ENCODE measurements at places on chromosomes 5 and 9. TPM values are rescaled to one million over a fixed set of nuclear protein-coding genes. Genes with fewer than 3 reads are reported as not detected.

Gene EIF4EBP3
- total RNA-seq = 4.0 TPM

Gene CFAP77
- not detected for total RNA-seq

Gene FOXD4L4
- total RNA-seq = not detected

Gene LMX1B
- not detected for total RNA-seq

Gene ABCA2
- 14.7 TPM for total RNA-seq

Gene RAPGEF6
- total RNA-seq = 161 TPM

Gene RNF183
- not detected for total RNA-seq

Gene C7
- not detected for total RNA-seq

Gene SCGB3A2
- not detected for total RNA-seq

Gene C9
- total RNA-seq = not detected

Gene FAM219A
- total RNA-seq = 2.0 TPM

Gene C9orf50
- total RNA-seq = not detected

Gene ELL2
- total RNA-seq = 91.1 TPM

Gene REEP2
- total RNA-seq = not detected

Gene SLC36A2
- total RNA-seq = not detected

Gene ARHGEF39
- 0.10 TPM for total RNA-seq

Gene VLDLR
- 0.31 TPM for total RNA-seq

Gene CDC20B
- not detected for total RNA-seq

Gene CXCL14
- total RNA-seq = not detected

Gene LTC4S
- total RNA-seq = 2.5 TPM

Gene STKLD1
- total RNA-seq = 0.10 TPM

Data from mononuclear cell (primary cell).